ENCODE measurements at places on chromosomes 4 and X. TPM values are rescaled to one million over a fixed set of nuclear protein-coding genes. Genes with fewer than 3 reads are reported as not detected.

The NAT8L gene
- 11.4 TPM for total RNA-seq

The CTPS2 gene
- total RNA-seq: 33.4 TPM

The BEX4 gene
- total RNA-seq: 98.1 TPM

The AREG gene
- not detected for total RNA-seq

The IGSF1 gene
- total RNA-seq: 0.78 TPM

The CFAP299 gene
- total RNA-seq: 1.1 TPM

The EPHA5 gene
- 198 TPM for total RNA-seq

The MTMR8 gene
- total RNA-seq: 3.6 TPM

The SULT1E1 gene
- 8.4 TPM for total RNA-seq

The NIPAL1 gene
- 0.94 TPM for total RNA-seq

The TCEAL2 gene
- 18.7 TPM for total RNA-seq

The LRP2BP gene
- 10.8 TPM for total RNA-seq

The TMEM271 gene
- 23.6 TPM for total RNA-seq

The FRMD7 gene
- not detected for total RNA-seq

The ZFP92 gene
- total RNA-seq: 1.9 TPM

All from occipital lobe (tissue), 3 donors.